ENCODE measurements at places on chromosomes 1 and 21.
A peak's percentile ranks its signal among the peaks of the same experiment; 100 is the strongest.

DNA sequence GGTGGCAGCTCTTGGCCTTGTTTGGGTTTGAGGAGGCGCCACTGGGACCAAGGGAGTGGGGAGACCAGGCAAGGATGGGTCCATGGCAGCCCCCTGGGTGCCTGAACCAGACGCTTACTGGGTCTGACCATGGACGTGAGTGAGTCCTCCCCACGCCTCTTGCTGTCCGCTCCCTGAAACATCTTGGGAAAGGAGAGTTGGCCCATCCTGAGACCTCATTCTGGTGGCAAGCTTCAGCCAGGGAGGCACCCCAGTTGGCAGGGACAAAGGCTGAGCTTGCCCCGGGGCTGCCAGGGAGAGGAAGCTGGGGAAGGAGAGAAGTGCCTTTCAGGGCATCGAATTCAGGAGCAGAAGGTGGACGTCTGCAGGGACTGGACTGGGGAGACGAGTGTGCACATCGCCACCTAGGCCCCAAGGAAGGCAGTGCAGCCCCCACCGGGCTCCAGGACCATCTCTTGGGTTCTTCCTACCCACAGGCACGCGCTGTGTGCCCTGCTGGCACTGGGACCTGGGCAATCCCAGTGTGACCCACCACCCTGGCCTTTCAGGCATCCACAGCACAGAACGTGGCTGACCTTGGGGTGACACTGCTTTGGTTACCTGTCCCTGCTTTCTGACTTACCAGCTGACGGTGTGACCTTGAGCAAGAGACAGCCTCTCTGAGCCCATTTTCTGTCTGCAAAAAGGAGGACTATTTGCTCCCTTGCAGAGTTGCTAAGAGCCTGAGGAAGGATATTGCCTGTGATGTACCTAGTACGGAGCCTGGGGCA lies 132.9 kb upstream of the WNT4 start:
- DNase-seq = peak; percentile 12

GRCh38 chr1:71640116-71640515 lies 559.3 kb upstream of the ZRANB2 start:
- no peak for DNase-seq

DNA sequence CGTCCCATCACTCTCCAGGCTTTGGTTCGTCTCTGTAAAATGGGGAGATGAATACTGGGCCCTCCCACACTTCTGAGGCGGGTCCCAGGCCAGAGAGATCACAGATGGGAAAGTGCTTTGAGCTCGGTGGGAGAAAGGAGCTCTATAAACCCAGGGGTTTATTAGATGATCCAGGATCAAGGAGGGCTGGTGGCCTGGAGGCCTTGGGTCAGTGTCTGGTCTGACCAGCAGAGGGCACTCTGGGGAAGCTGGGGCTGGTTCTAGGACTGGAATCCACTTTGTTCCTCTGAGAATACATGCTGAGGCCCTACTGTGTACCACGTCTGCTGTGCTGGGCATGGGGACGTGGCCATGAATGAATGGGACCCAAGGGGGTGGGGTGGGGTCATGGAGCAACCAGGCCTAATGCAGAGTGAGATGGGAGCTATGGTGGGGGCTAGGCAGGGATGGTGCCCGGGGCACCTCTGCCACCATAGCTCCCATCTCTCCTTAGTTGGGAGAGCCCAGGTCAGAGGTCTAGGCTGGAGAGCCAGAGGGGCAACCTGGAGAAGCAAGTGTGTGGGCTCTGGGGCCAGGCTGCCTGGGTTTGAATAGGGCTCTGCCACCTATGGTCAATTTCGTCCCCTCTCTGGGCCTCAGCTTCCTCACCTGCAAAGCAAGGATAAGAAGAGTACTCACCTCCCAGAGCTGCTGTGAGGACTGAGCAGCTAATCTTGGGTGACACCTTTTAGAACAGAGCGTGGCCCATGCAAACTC lies 9.0 kb upstream of the FAM131C start:
- DNase-seq = peak; percentile 35

DNA sequence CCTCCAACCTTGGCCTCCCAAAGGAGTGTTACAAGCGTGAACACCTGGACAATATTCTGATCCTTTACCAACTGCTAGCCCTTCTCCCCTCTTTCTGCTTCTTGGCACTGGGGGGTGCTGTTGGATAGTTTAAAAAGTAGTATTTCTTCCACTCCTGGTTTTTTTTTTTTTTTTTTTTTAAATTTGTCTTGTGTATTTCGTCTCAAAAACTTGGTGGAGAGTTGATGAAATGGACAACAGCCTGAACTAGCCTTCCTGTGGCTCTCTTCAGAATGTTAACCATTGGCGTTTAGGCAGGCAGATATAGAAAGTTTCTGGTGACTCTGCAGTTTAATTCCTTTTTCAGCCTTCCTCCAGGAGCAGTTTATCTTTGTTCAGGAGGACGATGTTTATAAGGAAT lies 69.7 kb upstream of the USP24 start:
- DNase-seq = peak; percentile 8

- no peak for DNase-seq
Measured at GRCh38 chr1:57520743-57521515, 97.1 kb upstream of the DAB1 start.

DNA sequence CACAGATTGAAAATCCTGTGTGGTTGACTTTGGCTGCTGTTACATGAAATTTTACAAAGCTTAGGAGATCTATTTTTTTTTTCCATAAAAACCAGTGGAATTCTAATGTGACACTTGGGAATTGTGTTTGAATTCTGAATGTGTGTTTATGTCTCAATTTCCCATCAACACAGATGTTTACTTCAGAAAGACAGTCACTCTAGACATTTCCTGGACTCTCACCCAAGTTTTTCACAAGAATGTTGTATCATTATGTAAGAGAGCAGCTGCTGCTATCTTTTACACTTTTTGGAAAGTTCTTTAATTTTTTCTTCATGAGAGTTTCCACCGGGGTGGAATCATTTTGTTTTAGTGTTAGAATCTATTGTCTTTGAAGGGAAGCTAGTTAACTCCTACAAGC lies 210.1 kb downstream of the GIPC2 start:
- no peak for DNase-seq
